ENCODE measurements at places on chromosomes 4 and X.

- no peak for DNase-seq
These were observed 33.1 kb downstream of the MSL3 start for GRCh38 chrX:11791090-11791489.

- DNase-seq = no peak
These were observed 756.1 kb downstream of the SH3BGRL start for GRCh38 chrX:81957900-81958545.

DNA sequence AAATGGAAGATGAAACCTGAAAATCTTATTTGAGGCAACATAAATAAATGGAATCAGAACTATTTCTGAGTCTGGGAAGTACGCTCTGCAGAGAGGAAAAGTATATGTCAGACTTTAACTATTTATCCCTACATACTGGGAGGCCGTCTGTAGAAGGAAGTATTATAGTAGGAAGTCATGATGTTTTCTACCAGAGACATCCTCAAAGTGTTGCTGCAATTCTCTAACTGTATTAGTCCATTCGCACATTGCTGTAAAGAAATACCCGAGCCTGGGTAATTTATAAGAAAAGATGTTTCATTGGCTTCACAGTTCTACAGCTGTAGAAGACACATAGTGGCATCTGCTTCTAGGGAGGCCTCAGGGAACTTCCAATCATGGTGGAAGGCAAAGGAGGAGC lies 88.7 kb upstream of the TBL1X start:
- DNase-seq = no peak

DNA sequence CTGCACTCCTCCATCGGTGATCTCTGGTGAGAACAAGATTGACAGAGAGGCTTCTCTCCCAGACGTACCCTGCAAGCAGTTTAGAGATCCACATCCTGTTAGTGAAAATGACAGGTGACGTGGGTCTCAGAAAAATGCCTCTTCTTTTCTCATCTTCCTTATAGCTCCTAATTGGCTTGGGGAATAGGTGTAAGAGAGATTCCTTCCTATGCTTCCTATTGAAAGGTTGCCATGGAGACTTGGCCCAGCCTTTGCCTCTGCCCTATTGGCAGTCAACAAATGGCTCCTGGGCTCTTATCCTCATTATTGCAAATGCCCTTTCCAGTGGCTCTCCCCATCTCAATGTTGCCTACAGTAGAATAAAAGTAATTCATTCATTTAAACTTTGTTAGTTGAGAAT lies 26.5 kb upstream of the DGKK start:
- no peak for DNase-seq

DNA sequence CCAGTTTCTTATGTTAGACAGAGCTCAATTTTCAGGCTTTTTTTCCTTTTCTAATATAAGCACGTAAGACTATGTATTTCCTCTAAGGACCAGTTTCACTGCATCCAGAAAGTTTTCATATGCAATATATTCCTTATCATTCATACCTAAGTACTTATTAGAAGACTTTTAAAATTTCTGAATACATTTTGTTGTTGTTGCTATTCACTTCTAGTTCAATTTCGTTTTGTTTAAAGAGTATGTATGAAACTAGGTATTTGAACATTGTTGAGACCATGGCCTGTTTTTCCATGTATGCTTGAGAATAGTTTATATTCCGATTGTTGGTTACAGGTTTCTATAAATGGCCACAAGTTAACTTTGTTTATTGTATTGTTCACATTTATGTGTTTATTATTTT lies 18.0 kb upstream of the CT45A1 start:
- DNase-seq = no peak

- no peak for DNase-seq
These were observed 340.7 kb upstream of the HS3ST1 start for GRCh38 chr4:11769434-11769833.
